Stimulated activated CD8-positive, alpha-beta memory T cell treated with anti-CD3 and anti-CD28 coated beads, Interleukin-15, amount 100 ng/mL, for 48 hours (primary cell): ENCODE measurements at places on chromosomes 12 and 14.

DNA sequence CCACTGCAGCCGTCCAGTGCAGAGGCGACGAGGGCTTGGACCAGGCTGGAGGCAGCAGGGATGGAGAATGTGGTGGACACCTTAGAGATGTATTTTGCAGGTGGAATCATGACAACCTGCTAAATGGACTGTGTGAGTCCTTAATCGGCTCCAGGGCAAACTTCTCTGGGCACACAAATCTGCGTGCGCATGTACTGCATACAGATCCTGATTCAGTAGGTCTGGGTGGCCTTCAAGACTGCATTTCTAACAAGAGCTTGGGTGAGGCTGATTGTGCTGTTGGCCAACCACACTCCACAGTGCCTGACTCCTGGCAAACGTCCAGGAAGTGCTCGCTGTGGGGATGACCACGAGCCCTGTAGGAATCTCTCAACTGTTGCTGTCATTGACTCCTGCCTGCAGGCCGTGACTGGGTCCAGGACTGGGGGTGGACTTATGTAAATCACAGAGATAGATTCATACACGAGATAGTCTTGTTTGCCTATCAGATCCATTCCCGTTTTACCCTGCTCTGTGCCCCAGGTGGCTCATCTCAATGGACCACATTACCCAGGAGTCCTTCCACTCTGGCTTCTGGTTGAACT is 27.2 kb downstream of the JDP2 start:
- no peak for DNase-seq

GRCh38 chr12:122459211-122459610 is 36.7 kb upstream of the CLIP1 start:
- DNase-seq = no peak

GRCh38 chr12:119704065-119704747 is 36.3 kb downstream of the PRKAB1 start:
- no peak for DNase-seq

- no peak for DNase-seq
These were observed 72.4 kb downstream of the IGF1 start for GRCh38 chr12:102407776-102408486.

GRCh38 chr14:100824901-100825712 is 811 bp upstream of the MEG3 start:
- DNase-seq = no peak

- no peak for DNase-seq
These were observed 211.6 kb downstream of the FBXL14 start for GRCh38 chr12:1382826-1383225.

- DNase-seq = no peak
These were observed 7.3 kb upstream of the SNRNP35 start for GRCh38 chr12:123450636-123451035.

DNA sequence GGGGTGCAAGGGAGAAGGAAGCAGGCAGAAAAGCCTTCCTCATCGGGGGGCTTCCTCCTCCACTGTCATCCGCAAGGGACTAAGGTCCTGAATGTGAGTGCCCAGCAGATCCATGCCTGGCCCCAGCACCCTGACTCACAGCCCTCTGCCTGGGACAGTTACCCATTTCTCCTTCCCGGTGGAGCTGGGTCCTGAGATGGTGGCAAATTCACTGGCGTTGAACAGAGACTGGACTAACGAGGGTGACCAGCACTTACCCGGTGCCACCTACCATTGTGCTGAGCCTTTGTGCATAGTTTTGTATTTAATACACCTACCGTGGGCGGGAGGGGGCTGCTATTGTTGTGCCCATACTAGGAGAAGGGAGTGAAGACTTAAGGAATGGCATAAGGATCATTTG is 30.9 kb upstream of the PLEKHG6 start:
- DNase-seq = no peak

DNA sequence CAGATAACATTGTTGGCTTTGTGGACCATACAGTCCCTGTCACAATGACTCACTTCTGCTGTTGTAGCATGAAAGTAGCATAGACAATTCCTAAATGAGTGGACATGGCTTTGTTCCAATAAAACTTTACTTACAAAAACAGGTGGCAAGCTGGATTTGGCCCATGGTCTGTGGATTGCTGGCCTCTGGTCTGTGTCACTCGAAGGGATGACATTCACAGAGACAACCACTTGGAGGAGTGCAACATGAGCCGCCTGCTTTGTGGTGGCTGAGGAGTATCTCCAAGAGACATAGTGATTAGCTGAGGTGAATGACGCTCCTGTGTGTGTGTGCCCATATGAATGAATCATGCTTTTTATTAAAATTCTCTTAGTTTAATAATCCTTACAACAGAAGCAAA is 81.3 kb upstream of the NRXN3 start:
- DNase-seq = no peak

- no peak for DNase-seq
These were observed 75.1 kb upstream of the SLC38A4 start for GRCh38 chr12:46900734-46901463.

DNA sequence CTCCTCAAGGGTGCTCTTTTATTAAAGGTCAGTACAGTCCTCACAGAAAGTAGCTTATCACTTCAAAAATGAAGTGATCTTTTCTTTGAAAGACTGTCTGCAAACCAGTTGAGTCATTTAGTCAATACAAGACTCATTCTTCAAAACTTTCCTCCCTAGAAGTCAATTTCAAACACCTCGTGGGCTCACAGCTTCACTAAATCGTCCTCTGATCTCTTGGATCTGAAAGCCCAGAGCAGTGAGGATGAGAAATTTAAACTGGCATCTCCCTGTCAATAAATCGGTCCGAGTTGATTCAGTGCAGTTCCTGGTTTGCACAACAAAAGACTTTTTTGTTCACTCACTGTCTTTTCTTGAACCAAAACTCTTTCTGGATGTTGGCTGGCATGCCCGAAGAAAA is 44.5 kb downstream of the NUAK1 start:
- DNase-seq = no peak

DNA sequence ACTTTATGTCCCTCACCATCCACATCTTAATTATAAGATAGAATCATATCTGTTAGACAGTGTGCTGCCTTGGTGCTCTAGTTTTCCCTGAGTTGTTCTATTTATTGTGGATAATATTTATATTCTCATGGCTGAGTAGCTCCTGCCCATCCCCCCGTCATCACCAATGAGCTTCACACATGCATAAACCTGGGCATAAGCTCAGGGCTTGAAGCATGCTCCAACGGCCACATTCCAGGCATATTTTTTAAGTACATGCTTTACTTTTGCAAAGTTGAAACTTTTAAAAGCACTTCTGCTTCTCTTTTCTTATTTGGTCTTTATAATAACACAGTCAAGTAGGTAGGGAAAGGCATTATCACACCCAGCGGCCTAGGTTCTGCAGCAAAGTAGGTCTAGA is 3.4 kb upstream of the FBXO34 start:
- no peak for DNase-seq

DNA sequence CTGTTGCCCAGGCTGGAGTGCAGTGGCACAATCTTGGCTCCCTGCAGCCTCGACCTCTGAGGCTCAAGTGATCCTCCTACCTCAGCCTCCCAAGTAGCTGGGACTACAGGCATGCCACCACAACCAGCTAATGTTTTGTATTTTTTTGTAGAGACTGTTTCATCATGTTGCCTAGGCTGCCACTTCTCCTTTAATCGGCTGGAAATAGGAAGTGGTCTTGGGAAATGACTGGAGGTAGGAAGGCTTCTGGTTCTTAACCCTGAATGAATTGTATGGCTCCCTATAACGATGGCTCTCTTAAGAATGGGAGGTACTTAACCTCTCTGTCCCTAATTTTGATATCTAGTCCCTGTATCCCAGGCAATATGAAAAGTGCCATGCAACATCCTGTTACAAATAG is 113.9 kb upstream of the USP15 start:
- DNase-seq = no peak

- no peak for DNase-seq
These were observed 47.7 kb upstream of the PAPLN start for GRCh38 chr14:73189651-73190050.

DNA sequence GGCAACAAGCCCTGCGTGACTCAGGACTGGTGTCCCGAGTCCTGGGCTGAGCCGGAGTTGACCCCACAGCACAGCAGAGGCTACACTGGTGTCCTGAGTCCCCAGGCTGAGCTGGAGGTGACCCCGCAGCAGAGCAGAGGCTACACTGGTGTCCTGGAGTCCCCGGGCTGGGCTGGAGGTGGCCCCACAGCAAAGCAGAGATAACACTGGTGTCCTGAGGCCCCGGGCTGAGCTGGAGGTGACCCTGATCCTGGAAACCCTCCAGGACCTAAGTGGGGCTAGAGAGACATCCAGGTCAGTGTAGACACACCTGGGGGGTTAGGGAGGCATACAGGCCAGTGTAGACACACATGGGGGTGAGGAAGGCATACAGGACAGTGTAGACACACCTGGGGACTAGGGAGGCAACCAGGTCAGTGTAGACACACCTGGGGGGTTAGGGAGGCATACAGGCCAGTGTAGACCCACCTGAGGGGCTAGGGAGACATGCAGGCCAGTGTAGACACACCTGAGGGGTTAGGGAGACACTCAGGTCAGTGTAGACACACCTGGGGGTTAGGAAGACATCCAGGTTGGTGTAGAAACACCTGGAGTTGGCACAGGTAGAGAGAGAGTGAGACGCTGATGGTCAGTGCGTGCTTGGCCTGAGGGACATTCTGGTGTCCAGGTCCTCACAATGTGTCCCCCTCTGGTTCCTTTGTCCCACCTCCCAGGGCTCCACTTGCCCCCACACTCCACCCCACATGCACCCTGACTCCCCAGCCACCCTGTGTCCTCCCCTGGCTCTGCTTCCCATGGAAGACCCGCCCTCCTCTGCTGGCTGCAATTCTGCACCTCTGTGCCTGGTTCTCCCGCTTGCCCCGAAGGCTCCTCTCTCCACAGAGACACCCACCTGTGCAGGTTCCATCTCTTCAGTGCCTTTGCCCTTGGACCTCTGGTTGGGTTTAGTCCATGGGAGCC is 321.6 kb upstream of the SFSWAP start:
- no peak for DNase-seq

DNA sequence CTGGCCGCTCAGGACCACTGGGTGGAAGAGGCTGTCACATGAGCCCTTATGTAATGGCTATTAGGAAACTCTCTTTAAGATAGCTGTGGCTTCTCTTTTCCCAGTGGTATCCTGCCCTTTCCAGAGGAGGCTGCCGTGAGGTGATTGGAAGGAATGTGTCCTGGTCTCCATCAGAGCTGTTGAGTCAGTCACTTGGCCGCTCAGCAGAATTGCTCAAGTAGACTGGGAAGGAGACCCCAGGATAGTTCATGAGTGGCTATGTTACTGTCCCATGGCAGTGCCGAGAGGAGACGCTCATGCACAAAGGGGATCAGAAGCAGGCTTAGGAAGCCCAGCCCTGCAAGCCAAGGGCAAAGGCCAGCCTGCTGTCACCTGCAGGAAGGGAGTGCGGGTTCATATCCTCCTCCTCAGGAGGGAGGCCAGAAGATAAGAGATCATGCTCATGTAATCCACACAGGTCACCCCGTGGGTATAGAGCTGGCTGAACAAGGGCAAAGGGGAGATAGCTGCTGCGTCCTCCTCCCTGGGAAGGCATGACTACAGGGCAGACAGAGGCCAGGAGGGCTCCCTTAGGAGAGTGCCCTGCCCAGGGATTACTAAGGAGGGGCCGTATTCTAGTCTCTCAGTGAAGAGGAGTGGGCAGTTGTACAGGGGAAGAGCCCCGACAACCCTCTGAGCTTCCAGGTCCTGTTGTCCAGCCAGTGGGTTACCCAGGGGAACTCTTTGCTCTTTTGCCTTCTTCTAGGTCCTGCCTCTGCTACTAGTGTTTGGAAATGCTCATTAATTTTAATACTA is 137.0 kb upstream of the MAX start:
- DNase-seq = no peak

GRCh38 chr12:56572288-56572687 is 50.7 kb downstream of the RBMS2 start:
- DNase-seq = no peak

- no peak for DNase-seq
These were observed 161.7 kb upstream of the EEA1 start for GRCh38 chr12:93090731-93091172.

DNA sequence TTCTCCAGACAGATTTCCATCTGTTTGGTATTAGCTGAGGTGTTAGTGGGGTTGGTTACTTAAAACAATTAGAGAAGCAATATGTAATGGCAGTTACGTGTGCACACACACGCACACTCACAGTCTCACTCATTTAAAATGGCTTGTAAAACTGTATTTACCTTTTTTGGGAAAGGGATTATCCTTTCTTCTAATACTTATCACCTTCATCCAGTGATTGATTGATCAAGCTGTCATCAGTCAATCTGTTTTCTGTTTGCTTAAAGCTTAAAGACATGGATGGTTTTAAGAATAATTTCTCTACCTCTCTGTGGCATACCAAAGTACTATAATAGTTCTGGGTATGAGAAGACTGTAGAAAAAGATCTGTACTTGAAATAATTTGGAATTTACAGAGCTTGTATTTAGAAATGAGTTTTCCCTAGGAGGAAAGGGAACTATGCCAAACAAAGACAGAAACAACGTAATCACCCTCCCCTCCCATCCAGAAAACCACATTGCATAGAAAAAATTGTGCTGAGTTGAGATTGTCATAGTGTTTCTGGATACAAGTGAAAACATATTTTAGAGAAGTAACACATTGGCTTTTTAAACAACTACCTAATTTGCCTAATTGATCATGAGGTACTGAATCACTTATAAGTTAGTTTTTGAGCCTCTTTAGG is 455.8 kb downstream of the PCNX1 start:
- no peak for DNase-seq

- DNase-seq = no peak
These were observed 75.3 kb upstream of the ZDHHC17 start for GRCh38 chr12:76688631-76689030.

GRCh38 chr14:65910108-65910786 is 497.7 kb downstream of the FUT8 start:
- DNase-seq = no peak

GRCh38 chr12:109762071-109762672 is 48.5 kb downstream of the FAM222A start:
- no peak for DNase-seq

DNA sequence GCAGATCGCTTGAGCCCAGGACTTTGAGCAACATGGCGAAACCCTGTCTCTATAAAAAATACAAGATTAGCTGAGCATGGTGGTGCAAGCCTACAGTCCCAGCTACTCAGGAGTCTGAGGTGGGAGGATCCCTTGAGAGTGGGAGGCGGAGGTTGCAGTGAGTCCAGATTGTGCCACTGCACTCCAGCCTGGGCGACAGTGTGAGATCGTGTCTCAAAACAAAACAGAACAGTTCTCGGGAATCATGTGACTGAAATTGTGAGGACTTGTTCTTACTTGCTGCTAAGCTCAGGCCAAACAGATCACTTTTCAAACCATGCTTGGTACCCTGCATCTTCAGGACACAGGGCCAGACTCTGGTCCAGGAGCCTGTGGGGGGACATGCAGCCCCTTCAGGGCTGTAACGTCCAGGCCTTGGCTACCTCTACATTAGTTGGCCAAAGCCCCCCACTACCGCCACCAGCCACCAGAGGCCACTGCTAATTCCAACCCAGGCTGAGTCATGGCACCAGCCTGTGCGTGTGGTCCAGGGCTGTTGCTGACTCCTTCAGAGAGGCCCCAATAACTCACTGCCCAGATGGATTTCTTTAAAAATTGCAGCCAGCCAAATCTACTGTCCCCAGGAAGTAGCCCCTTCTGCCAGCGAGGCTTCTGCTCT is 33.4 kb upstream of the SYNDIG1L start:
- peak; percentile 1 for DNase-seq
